ENCODE measurements at places on chromosomes 2 and 18.
A peak's percentile ranks its signal among the peaks of the same experiment; 100 is the strongest.

- no peak for DNase-seq
These were observed 221.3 kb downstream of the ACKR3 start for GRCh38 chr2:236790963-236791362.

- DNase-seq: no peak
These were observed 2.2 kb downstream of the ABCG8 start for GRCh38 chr2:43840965-43841364.

- no peak for DNase-seq
These were observed 38.1 kb upstream of the TGIF1 start for GRCh38 chr18:3411854-3412268.

DNA sequence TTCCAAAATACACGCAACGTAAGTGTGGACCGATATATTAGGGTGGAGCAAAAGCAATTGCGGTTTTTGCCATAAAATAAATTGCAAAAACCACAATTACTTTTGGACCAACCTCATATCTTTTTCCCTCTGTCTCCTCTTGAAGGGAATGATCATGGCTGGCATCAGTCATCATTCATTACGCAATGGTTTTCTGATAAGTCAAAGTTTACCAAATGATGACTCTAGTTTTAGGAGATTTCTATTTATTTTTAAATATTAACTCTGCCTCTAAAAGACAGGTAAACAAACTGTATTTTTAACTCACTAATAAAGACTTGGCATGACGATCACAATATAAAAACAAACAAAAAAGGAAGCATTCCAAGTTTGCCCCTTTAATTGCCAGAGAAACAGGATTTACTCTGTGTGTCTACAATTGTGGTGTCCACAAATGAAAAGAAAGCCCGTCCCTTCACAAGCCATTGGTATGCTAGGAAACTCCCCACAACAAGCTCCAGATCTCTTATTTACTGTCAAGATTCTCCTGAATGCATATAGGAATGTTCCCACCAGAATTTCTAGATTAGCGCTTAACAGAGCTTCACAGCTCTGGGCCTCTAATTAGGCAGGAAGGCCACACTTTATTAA lies 61.3 kb downstream of the IRS1 start:
- no peak for DNase-seq

GRCh38 chr2:39300044-39300978 lies 56.5 kb upstream of the CDKL4 start:
- no peak for DNase-seq

DNA sequence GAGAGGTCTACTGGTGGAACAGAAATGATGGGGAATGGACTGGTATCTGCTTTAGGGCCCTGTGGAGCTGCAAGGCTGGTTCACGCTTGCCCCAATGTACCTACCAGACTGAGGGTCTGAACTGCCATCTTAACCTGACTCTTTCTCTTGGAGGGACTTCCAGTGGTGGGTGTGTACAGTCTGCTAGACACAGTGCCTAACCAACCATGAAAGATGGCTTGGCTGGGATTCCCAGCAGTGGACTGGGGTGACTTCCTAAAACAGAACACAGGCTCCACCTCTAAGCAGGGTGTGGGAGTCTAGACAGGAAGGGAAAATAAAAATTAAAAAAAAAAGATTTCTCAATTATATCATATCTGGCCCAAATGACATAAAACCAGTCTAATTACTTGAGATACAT lies 25.5 kb upstream of the MYO3B start:
- DNase-seq: no peak

DNA sequence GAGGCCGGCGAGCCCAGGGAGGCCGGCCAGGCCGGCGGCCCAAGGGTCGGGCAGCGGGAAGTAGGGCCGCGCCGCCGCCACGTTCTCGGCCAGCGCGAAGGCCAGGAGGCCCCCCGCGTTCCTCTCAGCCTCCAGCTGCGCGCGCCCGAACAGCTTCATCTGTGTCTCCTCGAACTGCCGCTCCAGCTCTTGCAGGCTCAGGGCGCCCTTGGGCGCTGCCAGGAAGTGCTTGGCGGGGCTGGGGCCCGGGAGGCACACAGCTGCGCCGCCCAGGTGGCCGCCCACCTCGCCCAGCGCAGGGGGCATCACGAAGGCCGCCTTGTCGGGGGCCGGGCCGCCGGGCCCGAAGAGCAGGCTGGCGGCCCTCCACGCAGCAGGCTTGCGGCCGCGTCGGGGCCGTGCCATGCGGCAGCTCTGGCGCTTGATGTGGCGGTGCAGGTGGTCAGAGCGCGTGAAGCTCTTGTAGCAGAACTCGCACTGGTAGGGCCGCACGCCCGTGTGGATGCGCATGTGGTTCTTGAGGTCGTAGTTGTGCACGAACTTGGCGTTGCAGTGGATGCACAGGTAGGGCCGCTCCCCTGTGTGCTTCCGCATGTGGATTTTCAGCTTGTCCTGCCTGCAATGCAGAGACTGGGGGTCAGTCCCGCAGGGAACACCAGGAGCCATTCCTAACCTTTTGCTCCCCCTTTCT lies 99.0 kb upstream of the SMAD2 start:
- DNase-seq: no peak

GRCh38 chr2:37307500-37307899 lies 17.1 kb downstream of the PRKD3 start:
- DNase-seq: no peak

DNA sequence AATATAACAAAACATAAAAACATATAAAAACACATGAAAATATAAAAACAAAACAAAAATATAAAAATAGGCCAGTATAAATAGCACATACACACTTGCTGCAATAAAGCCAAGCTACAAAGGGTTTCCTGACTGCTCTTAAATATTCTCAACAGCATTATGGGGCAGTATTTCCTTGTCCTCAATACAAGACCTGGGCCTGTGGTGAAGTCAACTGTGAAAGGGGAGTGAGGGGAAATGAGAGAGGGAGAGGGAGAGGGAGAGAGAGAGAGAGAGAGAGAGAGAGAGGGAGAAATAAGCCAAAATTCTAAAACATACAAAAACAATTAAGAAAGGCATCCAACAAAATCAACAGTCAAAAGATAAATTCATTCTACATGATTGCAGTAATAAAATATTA lies 82.6 kb upstream of the NEDD4L start:
- no peak for DNase-seq

DNA sequence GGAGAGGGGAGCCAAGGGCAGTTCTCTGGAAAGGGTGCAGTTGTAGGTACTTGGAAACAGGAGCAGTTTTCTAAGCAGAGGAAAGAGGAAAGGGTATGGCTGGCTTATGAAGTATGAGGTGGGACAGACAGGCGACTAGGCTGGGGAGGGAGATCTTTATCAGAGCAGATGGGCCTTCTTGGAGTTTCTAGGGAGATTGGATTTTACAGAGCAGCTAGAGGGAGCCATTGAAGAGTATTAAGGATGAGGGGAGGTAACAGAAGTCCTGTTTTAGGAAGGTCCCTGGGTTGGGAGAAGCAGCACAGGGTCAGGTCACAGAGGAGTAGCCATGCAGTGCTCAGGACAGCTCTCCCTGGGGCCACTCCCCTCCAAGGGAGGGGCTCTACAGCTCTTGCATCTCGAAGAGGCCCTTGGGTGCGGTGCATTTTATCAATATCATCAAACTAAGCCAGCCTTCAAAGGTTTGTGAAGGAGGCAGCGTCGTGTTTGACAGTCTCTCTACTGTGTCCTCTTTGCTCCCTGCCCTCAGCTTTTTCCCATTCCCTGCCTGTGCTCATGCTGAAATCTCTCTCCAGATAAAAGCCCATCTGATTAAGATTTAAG lies 154.3 kb downstream of the SETBP1 start:
- DNase-seq: no peak

DNA sequence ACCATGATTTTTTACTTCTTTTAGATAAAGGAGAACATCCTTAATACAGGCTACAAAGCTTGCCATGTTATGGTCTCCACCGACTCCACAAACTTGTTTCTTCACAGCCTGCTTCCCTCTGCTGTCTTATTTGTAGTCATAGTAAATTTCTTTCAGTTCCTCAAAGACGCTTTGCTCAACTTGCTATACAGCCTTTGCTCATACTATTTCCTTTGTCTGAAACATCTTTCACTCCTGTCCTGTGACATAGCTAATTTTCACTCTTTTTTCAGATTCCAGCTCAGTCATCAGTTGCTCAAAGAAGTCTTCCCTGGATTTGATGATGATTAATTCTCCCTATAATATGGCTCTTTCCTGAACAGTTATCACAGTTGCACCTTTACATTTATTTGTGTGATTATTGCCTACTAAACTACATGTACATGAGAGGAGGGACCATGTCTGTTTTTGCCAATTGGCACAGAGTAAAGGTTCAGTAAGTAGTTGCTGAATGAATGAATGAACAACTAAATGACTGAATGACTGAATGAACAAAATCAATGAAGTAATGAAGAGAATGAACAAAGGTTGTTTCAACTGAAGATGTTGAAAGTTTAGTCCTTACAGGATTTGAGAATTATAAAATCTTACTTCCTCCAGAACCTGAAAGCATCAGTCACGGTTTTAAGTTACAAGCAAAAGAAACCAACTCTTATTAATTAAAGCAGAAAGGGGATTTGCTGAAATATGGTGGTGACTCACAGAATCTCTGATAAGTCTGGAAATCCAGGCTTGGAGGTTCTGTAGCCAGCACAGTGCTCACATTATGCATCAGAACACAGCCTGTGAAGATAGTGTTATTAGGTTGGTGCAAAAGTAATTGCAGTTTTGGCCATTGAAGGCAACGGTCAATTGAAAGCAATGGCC lies 186.4 kb upstream of the FAM98A start:
- DNase-seq: peak; percentile 86

DNA sequence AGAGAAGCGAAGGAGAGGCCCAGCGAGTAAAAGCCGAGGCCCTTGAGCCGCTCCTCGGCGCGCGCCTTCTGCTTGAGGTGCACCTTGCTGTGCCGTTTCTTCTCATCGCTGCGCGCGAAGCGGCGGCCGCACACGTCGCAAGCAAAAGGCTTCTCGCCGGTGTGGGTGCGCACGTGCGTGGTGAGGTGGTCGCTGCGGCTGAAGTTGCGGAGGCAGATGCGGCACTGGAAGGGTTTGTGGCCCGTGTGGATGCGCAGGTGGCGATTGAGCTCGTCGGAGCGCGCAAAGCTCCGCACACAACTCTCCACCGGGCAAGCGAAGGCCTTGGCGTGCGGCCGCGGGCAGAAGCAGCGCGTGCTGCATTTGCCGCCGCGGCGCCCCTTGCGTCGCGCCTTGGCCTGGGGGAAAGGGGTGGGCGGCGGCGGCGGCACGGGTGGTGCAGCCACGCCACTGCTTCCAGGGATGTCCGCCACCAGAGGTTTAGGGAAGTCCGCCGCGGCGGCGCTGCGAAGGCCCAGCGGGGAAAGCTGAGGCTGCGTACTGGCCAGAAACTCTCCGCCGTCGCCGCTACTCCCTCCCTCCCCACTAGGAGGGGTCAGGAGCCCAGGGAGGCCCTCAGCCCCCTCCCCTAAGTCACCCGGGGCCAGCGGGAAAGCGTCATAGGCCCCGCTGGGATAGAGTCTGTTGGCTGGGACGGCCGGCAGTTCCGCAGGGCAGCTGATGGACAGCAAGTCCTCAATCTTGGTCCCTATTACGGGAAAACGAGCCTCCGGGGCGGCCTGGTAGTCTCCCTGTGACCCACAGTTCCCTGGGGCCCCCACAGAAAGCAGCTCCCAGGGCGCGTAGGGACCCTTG lies 1.7 kb downstream of the EGR4 start:
- DNase-seq: peak; percentile 37

- no peak for DNase-seq
These were observed 421.1 kb upstream of the RAB12 start for GRCh38 chr18:8188184-8188583.

- peak; percentile 8 for DNase-seq
These were observed 238.2 kb upstream of the RBBP8 start for GRCh38 chr18:22694954-22695353.

DNA sequence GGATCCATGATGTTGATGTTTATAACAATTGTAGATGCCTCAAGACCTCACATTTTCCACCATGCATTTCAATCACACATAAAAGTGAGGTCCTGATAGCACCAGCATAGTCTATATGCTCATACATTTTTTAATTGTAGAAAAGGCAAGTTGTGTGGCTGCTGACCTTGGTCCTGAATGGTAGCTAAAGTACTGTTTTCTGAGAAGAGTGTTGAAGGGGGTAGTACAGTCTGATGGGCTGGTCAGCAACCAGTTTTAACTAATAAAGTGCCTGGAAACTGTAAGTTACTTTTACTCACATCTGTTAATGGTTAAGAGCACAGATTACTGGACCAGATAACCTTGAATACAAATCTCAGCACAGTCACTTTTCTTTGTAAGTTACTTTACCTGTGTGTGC lies 15.9 kb downstream of the ZNF638 start:
- no peak for DNase-seq

All from inflammatory macrophage treated with lipopolysaccharide for 4 hours (primary cell).